Spleen (tissue), 13 donors: ENCODE measurements at places on chromosomes 16 and 17.

DNA sequence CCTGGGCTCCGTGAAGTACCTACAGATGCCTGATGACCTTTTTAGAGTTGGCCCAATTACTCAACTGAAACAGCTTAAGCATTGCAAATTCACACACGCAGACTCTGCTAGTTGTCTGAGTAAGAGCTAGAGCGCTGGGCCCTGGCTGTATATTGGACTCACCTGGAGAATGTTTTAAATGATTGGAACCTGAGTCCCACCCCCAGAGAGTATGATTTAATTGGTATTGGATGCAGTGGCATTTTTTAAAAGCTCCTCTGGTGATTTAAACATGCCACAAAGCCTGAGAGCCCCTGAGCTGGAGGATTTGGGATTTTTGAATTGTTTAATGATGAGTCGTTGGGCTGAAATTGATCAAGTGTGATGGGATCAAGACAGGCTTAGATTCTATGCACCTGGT, 143.9 kb upstream of the SDK2 start:
- DNase-seq, result no peak

GRCh38 chr17:55435408-55435807, 13.8 kb upstream of the MMD start:
- DNase-seq, result no peak

GRCh38 chr17:40364121-40364861, at the start of gene GJD3:
Gene GJD3 (minus strand): TSS chr17:40364737. CDS start chr17:40363815, 922 bp downstream.
- DNase-seq, result peak; percentile 79

DNA sequence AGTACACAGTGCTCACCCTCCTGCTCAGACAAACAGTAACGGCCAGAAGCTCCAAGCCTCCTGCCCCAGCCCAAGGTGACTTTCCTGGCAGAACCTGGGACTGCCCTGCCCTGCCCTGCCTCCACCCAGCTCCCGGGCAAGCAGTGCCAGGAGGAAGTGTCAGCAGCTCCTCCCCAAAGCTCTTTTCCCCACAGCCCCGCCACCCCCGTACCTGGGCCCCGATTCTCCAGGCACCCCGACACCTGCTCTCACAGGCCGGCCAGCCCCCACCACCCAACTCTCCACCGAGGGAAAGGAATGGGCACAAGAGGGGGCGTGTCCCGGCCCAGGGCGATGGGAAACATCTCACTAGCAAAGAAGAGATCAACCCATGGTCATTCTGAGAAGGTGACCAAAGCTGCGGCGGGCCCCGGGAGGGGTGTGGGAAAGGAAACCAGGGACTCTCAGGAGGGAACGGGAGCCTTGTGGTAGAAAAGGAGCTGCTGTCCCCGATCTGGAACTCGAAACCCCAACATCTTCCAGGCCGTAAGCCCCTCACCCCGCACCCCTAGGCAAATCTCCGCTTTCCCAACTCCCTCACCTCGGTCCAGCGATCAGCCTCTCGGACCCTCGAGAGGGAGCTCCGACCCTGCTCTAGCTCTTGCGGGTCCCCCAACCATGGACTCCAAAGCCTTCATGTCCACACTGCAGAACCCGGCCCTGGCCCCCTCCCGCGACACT, 1.2 kb downstream of the BCAR1 start:
- DNase-seq, result no peak

DNA sequence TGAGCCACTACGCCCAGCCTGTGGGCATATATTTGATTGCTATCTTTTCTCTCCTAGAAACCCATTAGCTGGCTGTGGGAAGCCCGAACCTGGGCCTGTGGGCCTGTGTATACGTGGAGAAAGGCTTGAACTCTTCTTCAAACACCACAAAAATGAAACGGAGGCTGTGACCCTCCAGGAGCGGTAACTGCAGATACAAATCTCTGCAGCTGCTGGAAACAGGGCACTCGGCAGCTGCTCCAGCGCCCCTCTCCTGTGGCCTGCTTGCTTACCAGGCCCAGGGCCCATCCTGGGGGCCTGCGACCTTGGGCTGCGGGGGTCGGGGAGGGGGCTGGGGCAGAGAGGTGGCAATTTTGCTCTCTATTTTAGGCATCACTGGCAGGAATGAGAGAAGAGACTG, 28.0 kb upstream of the MTSS2 start:
- DNase-seq, result no peak

DNA sequence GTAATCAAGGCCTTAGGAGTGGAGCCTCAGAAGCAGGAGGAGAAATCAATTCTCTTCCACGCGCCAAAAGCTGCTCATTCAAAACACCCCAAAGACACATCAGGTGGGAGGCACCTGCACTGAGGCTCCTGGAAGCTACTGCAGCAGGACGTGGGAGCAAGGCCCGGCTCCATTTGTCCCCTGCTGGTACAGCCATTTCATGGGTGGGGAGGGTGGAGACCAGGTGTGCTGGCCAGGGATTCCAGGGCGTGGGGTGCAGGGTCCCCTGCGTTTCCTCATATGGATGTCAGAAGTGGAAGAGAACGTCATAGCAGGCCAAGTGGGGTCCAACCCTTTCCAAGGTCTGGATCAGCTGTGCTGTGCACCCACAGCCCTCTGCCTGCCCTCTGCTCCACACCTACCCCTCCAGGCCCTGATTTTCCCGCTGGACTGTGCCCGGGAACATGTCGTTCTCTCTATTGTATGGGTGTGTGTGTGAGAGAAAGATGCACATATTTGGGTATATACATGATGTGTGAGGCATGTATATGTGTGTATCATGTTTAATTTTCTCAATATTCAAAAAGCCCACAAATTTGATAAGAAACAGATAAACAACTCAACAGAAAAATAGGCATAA, 39.2 kb upstream of the CBX4 start:
- DNase-seq, result peak; percentile 53

DNA sequence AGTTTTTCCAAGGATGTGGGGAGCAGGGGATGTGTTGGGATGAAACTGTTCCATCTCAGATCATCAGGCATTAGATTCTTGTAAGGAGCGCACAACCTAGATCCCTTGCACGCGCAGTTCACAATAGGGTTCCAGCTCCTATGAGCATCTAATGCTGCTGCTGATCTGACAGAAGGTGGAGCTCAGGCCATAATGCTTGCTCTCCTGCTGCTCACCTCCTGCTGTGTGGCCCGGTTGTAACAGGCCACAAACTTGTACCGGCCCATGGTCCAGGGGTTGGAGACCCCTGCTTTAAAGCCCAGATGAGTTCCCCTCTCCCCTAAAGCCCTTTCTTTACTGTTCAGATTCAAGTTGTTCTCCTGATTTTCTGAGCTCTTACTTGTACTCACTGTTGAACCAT, 44.8 kb downstream of the RNF135 start:
- no peak for DNase-seq

DNA sequence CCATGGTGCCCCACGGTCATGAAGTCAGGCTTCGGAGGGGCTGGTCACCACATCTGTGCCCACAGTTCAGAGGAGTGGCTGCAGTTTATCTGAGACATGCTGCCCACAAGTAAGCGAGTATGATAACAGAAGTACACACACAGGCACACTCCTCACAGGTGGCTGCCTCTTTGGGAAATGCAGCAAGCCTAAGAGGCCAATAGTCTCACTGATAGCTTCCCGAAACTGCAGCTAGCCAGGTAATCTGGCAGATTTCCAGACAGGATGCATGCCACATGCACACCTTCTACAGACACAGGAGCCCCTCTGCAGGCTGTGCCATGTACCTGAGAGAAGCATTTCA, 12.6 kb upstream of the GFOD2 start:
- peak; percentile 17 for DNase-seq

DNA sequence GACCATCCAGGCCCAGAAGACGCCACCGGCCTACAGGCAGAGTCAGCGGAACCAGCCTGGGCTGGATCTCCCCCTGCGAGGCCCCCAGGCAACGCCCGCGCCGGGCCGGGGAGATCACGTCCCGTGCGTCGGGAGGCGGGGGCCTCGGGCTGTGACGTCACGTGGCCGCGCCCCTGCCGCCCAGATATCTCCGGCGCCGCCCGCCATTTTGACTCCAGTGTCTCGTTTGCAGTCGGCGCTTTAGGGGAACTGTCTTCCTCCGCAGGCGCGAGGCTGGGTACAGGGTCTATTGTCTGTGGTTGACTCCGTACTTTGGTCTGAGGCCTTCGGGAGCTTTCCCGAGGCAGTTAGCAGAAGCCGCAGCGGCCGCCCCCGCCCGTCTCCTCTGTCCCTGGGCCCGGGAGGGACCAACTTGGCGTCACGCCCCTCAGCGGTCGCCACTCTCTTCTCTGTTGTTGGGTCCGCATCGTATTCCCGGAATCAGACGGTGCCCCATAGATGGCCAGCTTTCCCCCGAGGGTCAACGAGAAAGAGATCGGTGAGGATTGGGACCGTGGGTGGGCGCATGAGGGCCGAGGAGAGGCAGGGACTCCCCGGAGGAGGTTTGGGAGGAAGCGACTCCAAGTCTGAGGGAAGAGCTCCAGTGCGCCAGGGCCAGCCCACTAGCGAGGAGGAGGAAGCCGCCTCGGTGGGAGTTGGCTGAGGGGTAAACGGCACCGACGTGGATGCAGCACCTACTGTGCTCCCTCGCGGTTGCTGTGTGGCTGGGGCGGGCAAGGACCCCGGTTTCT, at the start of gene WSB1:
Gene WSB1, plus strand, starts transcription at position 217 of the 791 bp plus-strand sequence. Its CDS starts 282 bp downstream, at position 499.
- DNase-seq, result peak; percentile 99
